ENCODE measurements at places on chromosomes 11 and 22.

- DNase-seq = no peak
These were observed 109.2 kb downstream of the DSCAML1 start for GRCh38 chr11:117687776-117688175.

DNA sequence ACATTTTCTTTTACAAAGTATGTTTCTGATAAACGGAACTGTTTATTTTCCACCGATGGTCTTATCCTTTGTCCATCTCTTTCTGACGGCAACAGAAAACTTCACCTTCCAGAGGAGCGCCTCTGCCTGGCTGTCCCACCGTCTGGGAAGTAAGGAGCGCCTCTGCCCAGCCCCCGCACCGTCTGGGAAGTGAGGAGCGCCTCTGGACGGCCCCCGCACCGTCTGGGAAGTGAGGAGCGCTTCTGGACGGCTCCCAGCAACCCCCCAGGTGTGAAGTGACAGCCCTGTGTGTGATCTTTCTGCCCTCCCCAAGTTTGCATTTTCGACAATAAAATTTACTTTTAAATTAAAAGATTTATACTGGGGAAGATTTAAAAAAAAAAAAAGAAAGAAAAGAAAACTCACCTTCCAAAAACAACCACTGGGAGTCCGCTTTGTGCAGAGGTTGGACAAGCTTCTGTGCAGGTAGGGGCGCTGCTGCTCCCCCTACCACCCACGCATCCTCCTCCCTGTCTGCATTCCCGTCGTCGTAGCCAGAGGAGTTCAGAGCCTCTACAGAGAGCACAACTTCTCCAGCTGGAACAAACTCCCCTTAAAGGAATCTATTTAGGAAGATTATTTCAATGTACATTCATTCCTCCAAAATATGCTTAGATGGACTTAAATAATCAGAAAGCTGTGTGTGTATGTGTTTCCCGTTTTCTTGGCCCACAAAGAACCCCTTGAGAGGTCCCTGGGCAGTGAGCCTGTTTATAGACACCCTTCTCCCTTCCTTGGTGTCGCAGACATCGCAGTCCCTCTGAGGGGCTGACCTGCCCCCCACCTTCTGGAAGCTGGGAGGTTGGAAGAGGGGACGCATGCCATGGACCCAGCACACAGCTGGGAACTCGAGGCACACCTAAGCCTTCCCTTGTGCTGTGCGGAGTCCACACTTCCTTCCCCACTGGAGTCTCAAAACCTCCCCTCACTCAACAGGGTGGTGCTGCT lies 849 bp upstream of the APOBEC3B start:
- peak; percentile 31 for DNase-seq

DNA sequence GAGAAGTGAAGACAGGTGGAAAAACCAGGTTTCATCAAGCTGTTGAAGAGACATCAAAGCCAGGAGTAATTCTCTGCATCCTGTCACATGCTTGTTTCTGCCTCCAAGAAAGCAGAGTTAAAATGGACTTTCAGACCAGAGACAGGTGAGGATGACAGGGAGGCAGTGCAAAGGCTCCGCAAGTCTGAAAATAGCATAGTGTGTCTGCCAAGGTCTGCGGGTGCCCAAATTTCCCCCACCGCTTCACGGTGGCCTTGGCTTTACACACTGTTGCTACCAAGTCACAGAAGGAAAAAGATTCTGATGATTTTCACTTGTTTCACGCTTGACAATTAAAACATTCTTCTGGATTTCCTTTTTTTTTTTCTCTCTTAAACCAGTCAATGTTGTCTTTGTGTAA lies 44.2 kb downstream of the SNX19 start:
- no peak for DNase-seq

GRCh38 chr11:35525501-35526175 lies at the start of gene PAMR1:
TSS of gene PAMR1 (minus strand) at chr11:35525616. CDS start at chr11:35525585, 31 bp downstream.
- peak; percentile 92 for DNase-seq

DNA sequence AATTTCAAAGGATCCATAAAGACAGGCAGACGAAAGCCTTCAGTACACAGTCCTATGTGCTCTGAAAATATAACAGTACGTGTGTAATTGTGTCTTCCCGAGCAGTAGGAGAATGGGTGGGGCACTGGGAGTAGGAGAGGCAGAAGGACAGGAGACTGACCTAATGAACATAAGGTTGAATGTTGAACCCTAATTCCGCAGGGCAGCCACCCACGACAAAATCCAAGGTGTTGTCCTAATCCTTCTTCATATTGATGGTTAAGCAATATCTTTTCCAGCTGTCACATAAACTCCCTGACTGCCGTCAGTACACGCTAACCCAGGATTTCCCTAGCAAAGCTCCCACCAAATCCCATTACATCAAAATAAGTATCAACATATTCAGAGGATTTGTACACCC lies 34.5 kb downstream of the SPATA19 start:
- DNase-seq = no peak
